ENCODE measurements at places on chromosomes 13 and 19.

DNA sequence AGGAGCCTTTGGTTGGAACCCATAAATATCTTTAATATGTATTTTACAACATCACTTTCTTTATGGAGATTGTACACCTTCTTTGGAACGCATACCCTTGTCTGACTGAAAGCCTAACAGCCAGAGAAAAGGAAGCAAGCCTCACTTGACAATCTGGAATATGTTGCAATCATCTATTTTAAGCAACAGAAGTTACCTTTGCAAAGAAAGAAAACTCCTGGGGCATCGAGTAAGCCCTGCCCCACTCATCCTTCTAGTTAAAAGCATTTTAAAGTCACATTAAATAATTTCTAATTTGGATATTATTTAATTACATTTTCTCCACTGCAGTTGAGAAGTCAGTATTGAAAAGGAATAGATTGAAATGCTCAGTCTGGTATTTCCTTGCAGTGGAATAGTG, 542.7 kb downstream of the MYO16 start:
- DNase-seq: no peak

- no peak for DNase-seq
These were observed 13.8 kb upstream of the ZNF724 start for GRCh38 chr19:23263870-23264590.

- DNase-seq: no peak
These were observed 21.5 kb downstream of the STARD13 start for GRCh38 chr13:33263976-33264619.

DNA sequence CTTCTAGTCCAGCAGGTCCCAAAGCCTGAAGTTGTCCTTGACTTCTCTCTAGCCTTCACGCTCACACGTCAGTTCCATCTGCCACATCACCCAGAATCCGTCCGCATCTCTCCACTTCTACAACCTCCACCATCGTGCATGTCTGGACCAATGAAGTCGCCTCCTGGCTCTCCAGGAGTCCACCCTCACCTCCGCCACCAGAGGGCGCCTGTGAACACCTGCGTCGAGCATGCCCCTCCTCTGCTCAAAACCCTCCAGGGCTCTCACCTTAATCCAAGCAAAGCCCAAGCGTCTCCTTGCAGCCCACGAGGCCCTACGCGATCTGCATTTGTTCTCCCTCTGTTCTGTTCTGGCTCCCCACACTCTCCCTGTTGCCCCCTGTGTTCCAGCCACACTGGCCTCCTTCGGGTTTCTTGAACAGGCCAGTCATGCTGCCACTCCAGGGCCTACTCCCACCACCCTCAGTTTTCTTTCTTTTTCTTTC, 3.7 kb downstream of the USHBP1 start:
- peak; percentile 87 for DNase-seq

GRCh38 chr13:49620170-49620621, 8.1 kb upstream of the ARL11 start:
- DNase-seq: no peak

GRCh38 chr19:14054721-14055120, 7.2 kb downstream of the PALM3 start:
- no peak for DNase-seq

GRCh38 chr19:51227326-51227725, 2.4 kb downstream of the CD33 start:
- no peak for DNase-seq

GRCh38 chr19:40560092-40560507, 16.6 kb upstream of the SHKBP1 start:
- no peak for DNase-seq

- no peak for DNase-seq
These were observed 343.8 kb upstream of the SLC10A2 start for GRCh38 chr13:103410002-103410401.

DNA sequence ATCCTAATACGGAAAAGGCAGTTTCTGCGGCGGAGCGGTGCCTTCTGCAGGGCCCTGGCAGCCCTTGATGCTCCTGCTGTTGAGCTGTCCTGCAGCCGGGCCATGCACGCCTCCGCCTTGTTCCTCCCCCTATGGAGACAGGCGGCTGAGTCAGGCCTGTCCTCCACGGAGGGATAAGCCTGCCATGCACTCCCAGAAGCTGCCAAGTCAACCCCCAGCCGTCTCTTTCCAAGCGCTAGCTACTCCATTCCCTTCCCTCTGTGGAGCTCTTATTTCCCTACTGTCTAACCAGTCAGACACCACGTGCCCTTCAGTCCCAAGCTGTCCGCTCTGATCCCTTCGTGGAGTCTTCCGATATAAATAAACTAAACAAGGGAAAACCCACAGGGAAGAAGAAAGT, 197.0 kb downstream of the COL4A1 start:
- no peak for DNase-seq

GRCh38 chr19:13153569-13154240, 3.5 kb downstream of the IER2 start:
- no peak for DNase-seq

- DNase-seq: no peak
These were observed 34.0 kb upstream of the SPRY2 start for GRCh38 chr13:80374901-80375300.

Measured in CD4-positive, alpha-beta T cell treated with Interferon alpha-2 for 1 hour (primary cell).